ENCODE measurements at places on chromosomes 16 and 17.

GRCh38 chr16:67177743-67178699 lies 5.7 kb downstream of the MATCAP1 start:
- DNase-seq, result no peak

GRCh38 chr17:82441691-82442487 lies 8.7 kb downstream of the CYBC1 start:
- DNase-seq, result no peak

GRCh38 chr17:61152898-61153297 lies 246.7 kb upstream of the TBX2 start:
- no peak for DNase-seq

DNA sequence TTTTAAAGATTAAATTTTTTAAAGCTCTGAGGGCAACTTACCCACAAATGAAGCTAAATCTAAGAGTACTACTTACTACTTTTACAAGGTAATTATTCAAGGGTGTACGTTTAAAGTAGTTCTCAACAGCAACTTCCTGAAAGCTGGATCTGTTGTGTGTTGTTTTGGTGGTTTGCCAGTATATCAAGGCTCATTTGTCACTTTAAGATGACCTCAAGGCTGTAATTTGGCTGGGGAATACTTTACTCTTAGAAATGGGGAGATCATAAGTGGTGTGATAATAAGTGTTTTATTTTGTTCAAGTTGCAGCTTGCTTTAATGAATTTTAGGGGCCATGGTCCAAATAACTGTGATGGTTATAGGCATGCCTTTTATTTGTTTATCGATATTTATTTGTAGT lies 30.4 kb downstream of the AP2B1 start:
- DNase-seq, result no peak

- DNase-seq, result no peak
Measured at GRCh38 chr16:52498328-52499059, 48.4 kb downstream of the TOX3 start.

All from stimulated activated CD4-positive, alpha-beta T cell treated with anti-CD3 and anti-CD28 coated beads, Interleukin-12 subunit alpha, Interleukin-12 subunit beta, amount 100 ng/mL, for 24 hours (primary cell).